Hematopoietic multipotent progenitor cell treated with erythropoietin and hydrocortisone succinate and interleukin-3 and kit ligand, for 15 days (in vitro differentiated cells): ENCODE measurements at places on chromosomes 13 and 19.

- DNase-seq, result no peak
Observed at GRCh38 chr19:408902-409515, at the start of gene C2CD4C. C2CD4C (minus strand) TSS chr19:409147; CDS start chr19:408361, 786 bp downstream.

DNA sequence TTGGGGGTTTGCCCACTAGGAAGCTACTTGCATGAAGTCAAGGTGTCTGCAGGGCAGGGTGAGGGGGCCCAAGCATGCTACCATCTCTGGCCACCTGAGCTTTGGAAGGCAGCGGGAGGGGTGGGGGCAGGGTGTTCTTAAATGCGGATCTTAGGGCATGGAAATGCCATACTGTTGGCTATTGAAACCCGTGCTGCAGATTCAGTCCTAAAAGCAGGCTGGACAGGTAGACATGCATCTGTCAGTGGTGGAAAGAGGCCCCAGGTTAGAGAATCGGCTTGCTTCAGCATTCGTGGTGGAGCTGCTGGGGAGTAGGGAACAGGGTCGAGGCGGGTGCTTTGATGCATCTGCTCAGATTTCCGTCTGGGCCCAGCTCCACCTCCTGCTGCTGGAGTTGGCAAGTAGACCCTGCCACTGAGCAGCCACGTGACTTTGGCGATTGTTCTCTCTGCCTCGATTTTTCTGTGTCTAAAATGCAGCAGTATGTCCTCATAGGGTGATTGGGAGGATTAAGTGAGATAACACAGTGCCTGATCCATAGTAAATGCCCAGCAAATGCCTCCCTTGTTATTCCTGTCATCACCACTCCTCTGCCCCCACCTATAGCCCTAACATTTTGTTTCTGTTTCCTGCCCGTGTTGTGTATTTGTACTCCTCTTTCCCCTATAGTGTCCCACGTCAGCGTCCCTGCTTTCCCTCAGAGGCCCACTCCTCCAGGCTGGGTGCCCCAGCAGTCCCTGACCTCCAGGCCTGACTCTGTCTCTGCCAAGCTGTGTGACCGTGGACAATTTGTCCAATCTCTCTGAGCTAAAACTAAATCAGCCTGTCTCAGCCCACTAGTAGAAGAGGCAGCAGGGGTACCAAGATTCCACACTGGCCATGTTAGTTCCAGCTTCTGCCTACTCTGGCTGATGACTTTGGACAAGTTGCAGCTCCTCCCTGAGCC lies 5.8 kb downstream of the PPP1R37 start:
- no peak for DNase-seq

DNA sequence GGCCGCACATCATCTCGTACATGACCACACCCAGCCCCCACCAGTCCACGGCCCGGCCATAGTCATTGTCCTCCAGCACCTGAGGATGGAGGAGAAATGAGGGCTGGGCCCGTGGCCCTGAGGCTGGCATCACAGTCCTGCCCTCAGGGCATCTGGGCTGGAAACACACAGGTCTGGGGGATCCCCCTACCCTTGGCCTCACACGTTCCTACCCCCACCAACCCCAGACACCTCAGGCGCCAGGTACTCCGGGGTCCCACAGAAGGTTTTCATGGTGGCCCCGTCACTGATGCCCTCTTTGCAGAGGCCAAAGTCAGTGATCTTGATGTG lies 9.5 kb upstream of the CCNP start:
- DNase-seq, result no peak

DNA sequence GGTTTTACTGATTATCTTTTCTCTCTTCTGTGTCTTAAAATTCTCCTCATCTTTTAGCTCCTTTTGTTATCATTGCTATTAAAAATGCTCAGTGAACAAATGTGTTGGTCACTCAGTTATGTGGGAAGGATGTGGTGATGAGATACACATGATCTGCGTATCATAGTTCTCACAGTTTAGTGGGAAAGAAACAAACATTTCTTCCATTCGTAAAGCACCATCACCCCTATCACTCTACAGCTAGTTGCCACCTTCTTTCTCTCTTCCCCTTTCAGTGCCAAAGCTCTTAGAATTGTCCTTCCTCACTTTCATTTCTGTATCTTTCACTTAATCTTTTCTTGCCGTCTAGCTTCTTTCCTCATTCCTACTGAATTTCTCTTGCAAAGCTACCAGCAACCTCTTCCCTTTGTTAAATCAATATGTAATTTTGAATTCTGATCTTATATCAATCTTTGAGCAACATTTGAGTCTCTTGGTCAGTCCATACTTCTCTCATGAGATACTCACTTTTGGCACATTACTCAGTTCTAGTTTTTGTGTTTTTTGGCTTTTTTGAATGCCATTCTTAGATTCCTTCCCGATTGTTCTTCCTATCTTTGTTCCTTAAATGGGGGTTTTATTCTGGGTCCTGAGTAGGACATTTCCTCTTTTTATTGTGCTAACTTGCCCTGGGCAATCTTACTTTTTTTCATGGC lies 122.3 kb downstream of the PCCA start:
- no peak for DNase-seq

- no peak for DNase-seq
Observed at GRCh38 chr13:93326234-93326811, 99.7 kb downstream of the GPC6 start.

GRCh38 chr13:40662866-40663265 lies 3.6 kb downstream of the FOXO1 start:
- DNase-seq, result no peak
